ENCODE measurements at places on chromosomes 12 and 14.

DNA sequence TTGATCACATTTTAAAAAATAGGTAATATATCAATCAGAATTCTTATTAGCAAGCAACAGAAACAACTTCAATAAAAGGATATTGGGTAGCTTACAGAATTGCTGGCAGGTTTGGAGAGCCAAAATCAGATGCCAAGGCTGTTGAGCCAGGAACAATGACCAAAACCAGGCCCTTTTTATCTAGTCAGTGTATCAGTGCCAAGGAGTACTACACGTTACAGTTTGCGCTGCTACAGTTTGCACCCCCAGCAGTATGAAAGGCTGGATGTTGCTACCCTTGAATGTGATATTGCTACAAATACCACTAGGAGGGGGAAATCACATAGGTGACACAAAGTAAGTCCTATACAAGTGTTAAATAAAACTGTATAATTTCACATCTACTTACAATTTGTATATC lies 19.3 kb downstream of the CGRRF1 start:
- H3K36me3 ChIP-seq = 0 out of 2 replicates have a peak, but pooled peaks cover 5% of the 10 kb centered on the region
- no peak for DNase-seq
- no peaks in the 10 kb centered on the region for H3K4me1 ChIP-seq

DNA sequence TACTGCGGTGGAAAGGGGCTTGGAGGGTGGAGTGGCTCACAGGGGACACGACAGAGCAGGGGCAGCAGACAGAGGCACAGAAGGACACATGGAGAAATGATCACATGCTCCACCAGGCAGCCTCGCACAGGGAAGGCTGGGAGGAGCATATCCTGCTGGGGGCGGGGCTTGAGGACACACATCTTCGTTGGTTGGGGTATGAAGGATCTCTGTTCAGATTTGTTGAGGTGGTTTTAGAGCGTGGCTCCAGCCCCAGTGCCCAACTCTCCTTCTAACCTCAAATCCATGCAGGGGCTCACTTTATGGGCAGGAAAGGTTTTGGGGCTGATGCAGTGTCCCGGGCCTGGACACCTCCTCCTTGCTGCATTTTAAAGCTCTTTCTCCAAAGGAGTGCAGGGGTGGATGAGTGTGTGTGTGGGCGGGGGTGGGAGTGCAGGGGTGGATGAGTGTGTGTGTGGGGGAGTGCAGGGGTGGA lies 733 bp upstream of the P3H3 start:
- H3K27ac ChIP-seq = peak overlapping the region; percentile 78
- DNase-seq = peak; percentile 69
- peaks cover 35% of the 10 kb centered on the region for H3K4me1 ChIP-seq
- H3K4me3 ChIP-seq = peak overlapping the region; percentile 54
- H3K36me3 ChIP-seq = peaks cover 5% of the 10 kb centered on the region

GRCh38 chr12:123938679-123939480 lies 33.8 kb downstream of the CCDC92 start:
- DNase-seq = no peak
- no peaks in the 10 kb centered on the region for H3K4me1 ChIP-seq
- no peaks in the 10 kb centered on the region for H3K27me3 ChIP-seq

DNA sequence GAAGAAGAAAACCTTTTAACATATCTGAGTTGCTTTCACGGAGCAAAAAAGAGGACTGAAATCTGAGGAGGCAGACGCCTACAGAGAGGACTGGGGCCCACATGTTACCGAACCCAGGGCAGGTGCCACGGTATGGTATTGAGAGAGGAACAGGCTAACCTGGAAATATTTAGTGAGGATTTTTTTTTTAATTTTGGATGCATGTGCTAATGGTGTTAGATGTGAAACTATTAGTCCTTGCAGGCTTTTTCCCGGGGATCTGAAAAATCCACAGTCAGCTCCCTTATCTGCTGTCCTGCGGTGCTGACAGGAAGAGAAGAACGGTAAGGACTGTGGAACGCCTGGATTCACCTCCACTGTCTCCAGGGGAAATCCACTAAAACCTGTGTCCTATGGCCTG lies 819.7 kb downstream of the TMEM121 start:
- H3K36me3 ChIP-seq = no peaks in the 10 kb centered on the region
- H3K4me3 ChIP-seq = no peak overlapping the region
- no peaks in the 10 kb centered on the region for H3K27me3 ChIP-seq
- H3K27ac ChIP-seq = no peak overlapping the region

- peaks cover 16% of the 10 kb centered on the region for H3K27me3 ChIP-seq
- H3K36me3 ChIP-seq = no peaks in the 10 kb centered on the region
These were observed 3.0 kb downstream of the ADGRD1 start for GRCh38 chr12:130956456-130957303.

GRCh38 chr14:71273366-71273765 lies 366.1 kb downstream of the PCNX1 start:
- no peak overlapping the region for H3K27ac ChIP-seq
- no peaks in the 10 kb centered on the region for H3K36me3 ChIP-seq
- no peaks in the 10 kb centered on the region for H3K27me3 ChIP-seq
- DNase-seq = no peak
- H3K4me3 ChIP-seq = no peak overlapping the region
- no peaks in the 10 kb centered on the region for H3K4me1 ChIP-seq

GRCh38 chr12:46230983-46231382 lies 37.9 kb downstream of the SLC38A1 start:
- H3K4me3 ChIP-seq = no peak overlapping the region
- no peak overlapping the region for H3K27ac ChIP-seq
- no peaks in the 10 kb centered on the region for H3K27me3 ChIP-seq
- no peak for DNase-seq

DNA sequence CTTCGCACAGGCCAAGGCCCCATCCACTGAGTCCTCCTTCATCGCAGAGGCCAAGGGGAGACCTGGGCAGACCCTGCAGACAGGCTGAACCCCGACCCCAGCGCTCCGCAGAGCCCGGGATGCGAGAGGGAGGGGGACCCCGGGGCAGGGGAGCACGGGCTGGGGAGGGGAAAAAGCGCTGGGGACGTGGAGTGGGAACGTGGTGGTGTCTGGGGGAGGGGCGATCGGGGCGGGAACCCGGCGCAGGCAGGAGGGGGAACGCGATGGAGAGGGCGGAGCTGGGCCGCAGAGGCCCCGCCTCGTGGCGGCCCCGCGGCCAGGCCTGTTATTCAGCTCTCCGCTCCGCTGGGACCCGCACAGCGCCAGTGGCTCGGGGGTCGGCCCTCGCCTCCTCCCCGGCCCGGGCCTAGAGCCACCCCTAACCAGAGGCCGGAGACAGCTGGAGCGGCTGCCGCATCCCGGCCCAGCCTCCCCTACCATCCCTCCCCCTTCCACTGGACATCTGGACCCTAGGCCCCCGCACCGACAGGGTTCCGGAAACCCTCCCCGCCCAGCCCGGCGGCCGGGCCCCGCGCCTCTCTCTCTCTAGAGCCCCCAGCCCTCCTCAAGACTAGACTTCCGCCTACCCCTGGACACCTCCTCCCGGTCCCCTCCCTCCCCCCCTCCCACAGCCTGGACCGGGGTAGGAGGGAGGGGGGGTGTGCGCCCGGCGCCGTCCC lies at the start of gene ARHGEF25:
Gene ARHGEF25 (plus strand): TSS at position 328 of the 719 bp plus-strand sequence. CDS start 460 bp downstream, outside the sequence.
- no peak within 1 kb of the TSS for H3K27ac ChIP-seq
- H3K27me3 ChIP-seq = no peaks in the 10 kb centered on the region
- peak within 1 kb of the TSS; percentile 45 for H3K4me3 ChIP-seq
- H3K36me3 ChIP-seq = no peaks in the 10 kb centered on the region

GRCh38 chr12:116910280-116910644 lies 488 bp upstream of the FBXW8 start:
- no peaks in the 10 kb centered on the region for H3K27me3 ChIP-seq
- H3K4me1 ChIP-seq = peaks cover 21% of the 10 kb centered on the region
- peak overlapping the region; percentile 88 for H3K4me3 ChIP-seq
- DNase-seq = no peak
- H3K27ac ChIP-seq = peak overlapping the region; percentile 81

- no peaks in the 10 kb centered on the region for H3K4me1 ChIP-seq
- H3K27me3 ChIP-seq = no peaks in the 10 kb centered on the region
- no peak for DNase-seq
- H3K27ac ChIP-seq = no peak overlapping the region
- H3K36me3 ChIP-seq = no peaks in the 10 kb centered on the region
These were observed 59.1 kb upstream of the NAP1L1 start for GRCh38 chr12:76143343-76144244.

GRCh38 chr14:23294734-23295561 lies 7.7 kb downstream of the PPP1R3E start:
- no peak overlapping the region for H3K27ac ChIP-seq
- no peaks in the 10 kb centered on the region for H3K27me3 ChIP-seq
- H3K4me1 ChIP-seq = peaks cover 8% of the 10 kb centered on the region
- H3K36me3 ChIP-seq = no peaks in the 10 kb centered on the region

- no peaks in the 10 kb centered on the region for H3K27me3 ChIP-seq
- H3K4me3 ChIP-seq = no peak overlapping the region
- H3K4me1 ChIP-seq = no peaks in the 10 kb centered on the region
- H3K27ac ChIP-seq = no peak overlapping the region
- H3K36me3 ChIP-seq = no peaks in the 10 kb centered on the region
- no peak for DNase-seq
These were observed 150.2 kb downstream of the SSPN start for GRCh38 chr12:26345471-26346003.

GRCh38 chr14:65599375-65599774 lies 186.8 kb downstream of the FUT8 start:
- H3K27me3 ChIP-seq = no peaks in the 10 kb centered on the region
- H3K4me1 ChIP-seq = no peaks in the 10 kb centered on the region
- H3K27ac ChIP-seq = no peak overlapping the region
- no peaks in the 10 kb centered on the region for H3K36me3 ChIP-seq
- no peak for DNase-seq

Measured in HCT116 (cell line).